ENCODE measurements at places on chromosomes 13 and 19. TPM values are rescaled to one million over a fixed set of nuclear protein-coding genes. Genes with fewer than 3 reads are reported as not detected.

ADPRHL1 gene
- total RNA-seq, result 0.75 TPM

DNA sequence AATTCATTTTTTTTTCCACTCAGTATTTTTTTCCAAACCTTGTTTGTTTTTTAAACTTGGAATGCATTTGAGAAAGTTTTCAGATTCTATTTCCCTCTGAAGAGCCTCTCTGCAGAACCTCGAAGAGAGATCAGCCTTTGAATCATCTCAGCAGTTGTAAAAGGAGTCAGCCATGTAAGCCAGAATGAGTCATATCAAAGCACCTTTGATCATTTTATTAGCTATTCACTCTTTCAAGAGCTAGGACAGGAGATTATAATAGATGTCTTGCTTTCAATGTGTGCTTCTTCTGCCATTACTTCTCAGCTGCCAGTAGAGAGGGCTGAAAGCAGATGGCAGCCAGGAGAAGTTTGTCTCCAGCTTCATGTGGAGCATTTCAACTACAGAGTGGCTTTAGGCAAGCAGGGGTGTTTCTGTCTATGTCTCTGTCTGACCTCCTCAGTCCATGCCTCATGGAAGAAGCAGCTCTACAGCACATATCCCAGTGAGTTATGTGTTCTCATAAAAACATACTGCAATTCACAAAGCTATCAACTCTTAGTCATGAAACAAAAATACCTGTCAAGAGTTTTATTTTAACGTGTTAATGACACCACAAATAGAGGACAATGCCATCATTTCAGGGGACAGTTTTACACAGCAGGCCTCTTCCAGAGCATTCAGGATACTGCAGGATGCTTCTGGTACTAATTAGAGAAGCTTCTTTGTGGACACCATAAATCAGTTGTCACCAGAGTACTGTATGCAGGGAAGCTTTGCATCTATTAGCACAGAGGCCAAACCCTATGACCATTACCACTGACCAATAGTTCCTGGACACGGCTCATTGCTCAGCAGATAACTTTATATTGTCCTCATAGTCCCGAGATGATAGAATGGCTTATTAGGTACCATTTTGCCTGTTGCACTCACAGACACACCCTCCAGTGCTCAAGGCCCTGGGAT lies 94.3 kb downstream of the NHLRC3 start:
- DNase-seq, result no peak

DNA sequence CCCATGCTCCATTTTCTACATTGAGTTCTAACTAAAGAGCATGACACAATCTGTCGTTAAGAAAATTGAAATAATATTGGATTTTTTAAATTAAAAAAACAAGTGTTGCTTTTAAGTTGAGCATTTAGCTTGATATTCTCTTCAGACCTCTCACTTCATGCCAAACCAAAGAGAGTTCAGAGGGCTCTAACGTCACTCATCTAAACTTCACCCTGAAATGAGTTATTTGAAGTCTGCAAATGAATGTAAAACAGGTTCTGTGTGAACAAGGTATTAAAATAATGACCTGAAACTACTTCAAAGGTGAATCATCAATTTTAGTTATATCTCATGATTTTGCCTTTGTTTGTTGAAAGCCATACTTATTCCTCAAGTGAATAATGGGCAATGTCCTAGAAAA lies 61.8 kb downstream of the MRPL57 start:
- DNase-seq, result no peak

- no peak for DNase-seq
Measured at GRCh38 chr13:45156565-45157361, 36.5 kb downstream of the GTF2F2 start.

POLR1D gene
- 127 TPM for total RNA-seq
